Upper lobe of right lung (tissue), 1 donor: ENCODE measurements at places on chromosomes 2 and 18.

DNA sequence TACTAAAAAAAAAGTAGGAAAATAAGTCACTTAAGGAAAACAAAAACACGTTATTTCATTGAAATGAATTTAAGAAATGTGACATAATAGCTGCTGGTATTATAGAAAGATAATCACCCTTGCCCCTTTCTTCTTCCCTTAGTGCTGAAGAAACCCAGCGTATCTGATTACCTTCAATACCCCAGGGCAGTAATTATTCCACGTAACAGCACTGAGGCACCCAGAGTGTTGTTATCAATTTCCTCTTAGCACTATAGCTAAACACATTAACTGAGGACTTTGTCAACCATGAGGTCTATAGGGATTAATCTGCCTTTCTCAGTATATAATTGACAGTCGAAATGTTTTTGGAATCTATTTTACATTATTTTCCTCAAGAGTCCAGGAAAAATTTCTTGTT is 180.0 kb upstream of the NXPH2 start:
- no peak for DNase-seq

- no peak for DNase-seq
These were observed 18.4 kb upstream of the YES1 start for GRCh38 chr18:830315-830901.

DNA sequence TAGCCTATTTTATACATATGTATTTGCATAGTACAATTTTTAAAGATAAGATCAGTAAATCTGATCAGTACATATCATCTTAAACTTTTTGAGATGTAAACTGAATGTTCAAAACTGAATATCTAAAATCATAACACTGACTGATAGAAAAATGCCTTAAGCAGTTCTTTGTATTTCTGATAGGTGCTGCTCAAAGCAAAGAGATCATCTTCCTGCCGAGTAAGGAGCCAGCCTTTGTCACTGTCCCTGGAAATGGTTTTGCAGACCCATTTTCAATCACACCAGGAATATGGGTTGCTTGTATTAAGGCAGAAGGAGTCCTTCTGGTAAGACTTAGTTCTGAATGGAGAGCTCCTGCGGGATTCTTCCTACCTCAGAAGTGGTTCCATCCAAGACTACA is 135.0 kb downstream of the LAMA3 start:
- DNase-seq, result no peak

DNA sequence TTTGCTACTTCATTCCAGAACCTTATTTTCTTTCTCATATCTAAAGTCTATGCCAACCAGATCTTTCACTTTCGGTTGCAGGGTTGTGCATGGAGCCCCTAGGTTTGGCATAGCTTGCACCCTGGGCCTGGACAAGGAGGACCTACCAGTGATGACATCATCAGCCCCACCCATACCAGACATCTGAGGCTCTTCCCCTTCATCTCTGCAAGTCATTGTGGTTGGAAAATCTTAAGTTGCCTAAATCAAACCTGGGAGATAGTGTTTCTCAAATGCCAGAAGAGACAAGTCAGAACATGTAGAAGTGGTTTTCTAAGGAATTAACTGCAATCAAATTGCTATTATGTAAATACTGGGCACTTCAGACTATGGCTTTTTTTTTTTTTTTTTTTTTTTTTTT is 363.3 kb downstream of the ZNF516 start:
- DNase-seq, result no peak

DNA sequence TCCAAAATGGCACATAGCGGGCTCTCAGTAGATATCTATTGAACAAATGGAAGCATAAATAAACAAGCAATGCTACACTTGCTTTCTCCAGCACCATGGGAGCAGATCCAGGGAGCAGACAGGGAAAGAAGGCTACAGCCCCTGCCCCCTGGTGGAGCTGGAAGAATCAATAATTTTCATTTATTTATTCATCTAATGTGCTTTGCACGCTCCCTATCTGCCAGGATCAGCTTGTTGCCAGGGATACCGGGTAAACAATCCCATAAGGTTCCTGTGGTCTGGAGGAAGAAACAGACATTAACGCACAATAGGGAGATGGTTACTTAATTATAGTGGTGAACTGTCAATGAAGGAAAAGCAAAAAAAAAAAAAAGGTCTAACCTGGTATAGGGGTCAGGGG is 40.1 kb upstream of the CLASP1 start:
- no peak for DNase-seq

- DNase-seq, result no peak
These were observed 134.8 kb upstream of the FSHR start for GRCh38 chr2:49288902-49289700.

GRCh38 chr2:239870863-239871262 is 154.3 kb downstream of the NDUFA10 start:
- peak; percentile 46 for DNase-seq

GRCh38 chr2:119697290-119698020 is 18.5 kb downstream of the TMEM177 start:
- no peak for DNase-seq

- DNase-seq, result no peak
These were observed 675.3 kb downstream of the SLC4A3 start for GRCh38 chr2:220302756-220303155.
